KG1 (cell line): ENCODE measurements at places on chromosomes 11 and 22.

DNA sequence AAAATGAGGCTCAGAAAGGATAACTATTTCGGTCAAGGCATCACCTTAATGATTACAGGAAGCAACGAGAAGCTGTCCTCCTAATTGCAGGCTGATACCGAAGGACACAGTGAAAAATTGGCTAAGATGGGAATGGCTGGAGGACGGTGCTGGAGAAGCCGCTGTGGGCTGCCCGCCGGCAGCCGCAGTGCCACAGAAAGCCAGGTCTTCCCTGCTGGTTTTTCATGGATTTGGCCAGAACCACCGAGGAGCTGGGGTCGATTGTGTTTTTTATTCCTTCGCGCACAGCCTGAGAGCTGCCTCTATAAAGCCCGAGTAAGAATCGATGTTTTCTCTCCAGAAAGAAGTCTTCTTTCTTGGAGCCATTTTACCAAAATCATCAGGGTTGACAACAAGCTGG is 1484.2 kb downstream of the BRD1 start:
- DNase-seq = no peak

DNA sequence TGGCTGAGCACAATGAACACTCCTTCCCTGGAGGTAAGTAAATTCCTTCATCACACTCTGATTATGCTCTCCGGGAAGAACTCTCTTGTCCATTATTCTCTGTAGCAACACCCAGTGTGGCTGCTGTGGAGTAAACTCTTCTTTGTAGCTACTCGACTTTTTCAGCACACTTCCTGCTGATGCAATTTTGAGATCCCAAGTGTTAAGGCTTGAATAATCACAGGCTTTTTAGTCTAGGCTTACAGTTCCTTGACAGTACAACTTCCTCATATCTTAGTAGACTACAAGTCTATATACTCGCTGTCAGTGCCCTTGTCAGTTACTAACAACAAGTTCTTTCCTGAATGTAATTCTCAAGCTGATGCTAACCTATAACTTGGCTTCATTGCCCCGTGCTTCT is 301.8 kb upstream of the API5 start:
- DNase-seq = no peak

GRCh38 chr11:128776424-128777284 is 82.8 kb downstream of the FLI1 start:
- DNase-seq = no peak

DNA sequence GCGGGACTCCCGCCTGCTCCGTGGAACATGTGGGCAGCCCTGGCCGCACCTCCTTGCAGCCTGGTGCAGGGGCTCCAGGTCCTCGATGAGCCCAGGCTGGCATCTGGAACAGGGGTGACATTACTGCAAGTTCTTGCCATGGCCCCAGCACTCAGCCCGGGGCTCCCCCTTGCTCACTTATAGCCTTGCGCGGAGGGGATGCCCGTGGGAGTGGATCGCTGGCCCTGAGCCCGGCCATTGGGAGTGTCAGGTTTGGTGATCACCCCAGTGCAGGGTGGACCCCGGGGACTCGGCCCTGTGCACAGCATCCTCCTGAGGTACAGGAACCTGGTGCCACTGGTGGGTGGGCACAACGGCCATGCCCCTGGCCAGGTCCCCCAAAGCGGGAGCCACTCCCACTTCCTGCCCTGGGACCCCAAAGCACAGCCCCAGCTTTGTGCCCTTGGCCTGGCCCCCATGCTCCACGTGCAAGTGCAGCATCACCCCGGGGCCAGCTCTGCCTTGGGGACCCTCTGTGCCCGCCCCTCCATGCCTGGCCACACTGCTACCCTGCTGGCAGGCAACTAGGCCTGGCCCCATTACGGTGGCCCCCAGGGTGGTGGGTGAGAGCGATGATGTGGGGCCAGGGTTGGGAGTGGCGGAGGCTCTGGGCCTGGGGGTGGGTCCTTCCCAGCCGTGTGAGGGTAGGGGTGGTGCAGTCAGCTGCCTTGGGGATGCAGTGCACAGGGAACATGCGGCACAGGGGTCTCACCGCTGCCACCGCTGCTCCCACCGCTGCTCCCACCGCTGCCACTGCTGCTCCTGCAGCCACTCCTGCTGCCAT is 439.8 kb downstream of the TBC1D22A start:
- DNase-seq = no peak

DNA sequence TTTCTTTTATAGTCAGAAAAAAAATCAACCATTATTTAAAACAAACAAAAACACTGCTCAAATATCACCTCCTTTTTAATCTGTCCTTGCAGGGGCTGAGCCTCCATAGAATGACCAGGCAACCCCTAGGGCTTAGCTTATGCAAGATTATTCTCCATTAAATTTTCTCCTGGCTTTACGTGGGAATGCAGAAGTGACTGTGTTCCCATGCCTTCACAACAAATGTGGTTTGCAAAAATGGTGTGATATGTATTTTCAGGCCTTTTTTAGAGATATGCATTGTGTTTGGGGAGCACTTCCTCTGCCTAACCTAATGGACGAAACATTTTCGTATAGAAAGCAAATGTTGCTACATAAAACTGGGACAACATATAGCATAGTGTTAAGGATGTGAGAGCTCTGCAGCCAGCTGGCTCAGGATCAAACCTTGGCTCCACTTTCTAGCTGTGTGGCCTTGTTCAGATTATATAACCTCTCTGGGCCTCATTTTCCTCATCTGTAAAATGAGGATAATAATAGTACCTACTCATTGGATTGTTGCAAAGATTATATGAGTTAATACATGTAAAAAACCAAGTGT is 82.6 kb downstream of the PARVA start:
- DNase-seq = no peak

- DNase-seq = no peak
These were observed 114.8 kb downstream of the TRIM29 start for GRCh38 chr11:120023120-120023519.

GRCh38 chr11:71255800-71256479 is 3.6 kb upstream of the SHANK2 start:
- DNase-seq = no peak

GRCh38 chr22:46761539-46762237 is 762 bp upstream of the TBC1D22A start:
- no peak for DNase-seq

GRCh38 chr11:65488273-65489034 is 10.4 kb upstream of the MALAT1 start:
- no peak for DNase-seq

GRCh38 chr11:109940816-109941215 is 152.4 kb upstream of the ZC3H12C start:
- DNase-seq = no peak

- no peak for DNase-seq
These were observed 69.1 kb downstream of the CTTN start for GRCh38 chr11:70467201-70468085.

DNA sequence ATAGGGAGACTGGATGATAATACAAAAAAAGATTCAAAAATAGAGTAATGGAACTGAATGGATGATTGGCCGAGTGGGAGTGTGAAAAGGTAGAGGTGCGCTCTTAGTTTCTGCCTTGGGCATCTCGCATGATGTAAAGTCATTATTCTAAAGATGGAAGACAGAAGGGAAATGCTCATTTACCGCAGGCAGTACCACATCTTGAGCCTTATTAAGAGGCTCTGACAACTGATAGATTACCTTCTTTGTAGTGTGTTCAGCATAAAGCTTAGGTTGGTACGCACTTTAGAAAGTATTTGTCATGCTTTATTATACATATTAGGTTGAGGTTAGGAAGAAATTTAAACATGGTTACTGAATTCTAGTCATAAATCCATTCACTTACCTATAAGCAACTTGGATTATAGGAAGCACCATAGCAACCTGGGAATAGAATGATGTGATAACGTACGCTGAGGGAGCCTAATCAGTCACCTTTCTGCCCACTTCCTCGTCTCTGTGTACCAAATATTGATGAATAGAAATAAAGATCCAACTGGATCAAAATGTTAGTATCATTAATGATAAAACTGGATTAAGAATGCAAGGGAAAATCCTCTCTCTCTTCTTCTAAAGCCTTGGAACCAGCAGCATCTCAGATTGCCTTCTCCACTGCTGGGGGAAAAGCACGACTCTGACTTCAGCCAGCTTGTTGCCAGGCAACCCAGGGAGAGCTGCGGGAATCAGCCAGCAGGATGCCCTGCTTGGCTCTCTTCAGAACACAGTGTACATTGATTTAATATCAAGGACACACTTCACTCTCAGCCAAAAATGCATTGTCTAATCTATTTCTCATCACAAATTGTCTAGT is 29.0 kb upstream of the VWA5A start:
- no peak for DNase-seq

- no peak for DNase-seq
These were observed 12.2 kb upstream of the DCHS1 start for GRCh38 chr11:6667733-6668374.

GRCh38 chr11:111301004-111301841 is 2.9 kb downstream of the POU2AF3 start:
- no peak for DNase-seq
